ENCODE measurements at places on chromosomes 12 and 14.
A peak's percentile ranks its signal among the peaks of the same experiment; 100 is the strongest.

DNA sequence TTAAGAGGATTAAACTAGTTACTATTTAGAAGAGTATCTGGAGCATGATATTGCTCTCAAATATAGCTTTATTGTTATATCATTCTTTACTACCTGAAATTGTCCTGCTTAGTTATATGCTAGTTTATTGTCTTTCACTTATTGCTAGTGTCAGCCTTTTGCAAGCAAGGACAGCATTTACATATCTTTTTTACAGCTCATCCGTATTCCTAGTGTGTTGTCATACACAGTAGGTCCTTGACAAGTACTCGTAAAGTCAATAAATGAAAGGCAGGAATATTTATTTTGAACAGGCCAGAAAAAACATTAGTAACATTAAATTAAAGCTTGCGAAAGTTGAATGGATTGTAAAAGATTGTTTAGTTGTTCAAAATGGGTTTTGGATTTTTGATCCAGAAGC is 35.0 kb downstream of the CRADD start:
- no peak for DNase-seq

DNA sequence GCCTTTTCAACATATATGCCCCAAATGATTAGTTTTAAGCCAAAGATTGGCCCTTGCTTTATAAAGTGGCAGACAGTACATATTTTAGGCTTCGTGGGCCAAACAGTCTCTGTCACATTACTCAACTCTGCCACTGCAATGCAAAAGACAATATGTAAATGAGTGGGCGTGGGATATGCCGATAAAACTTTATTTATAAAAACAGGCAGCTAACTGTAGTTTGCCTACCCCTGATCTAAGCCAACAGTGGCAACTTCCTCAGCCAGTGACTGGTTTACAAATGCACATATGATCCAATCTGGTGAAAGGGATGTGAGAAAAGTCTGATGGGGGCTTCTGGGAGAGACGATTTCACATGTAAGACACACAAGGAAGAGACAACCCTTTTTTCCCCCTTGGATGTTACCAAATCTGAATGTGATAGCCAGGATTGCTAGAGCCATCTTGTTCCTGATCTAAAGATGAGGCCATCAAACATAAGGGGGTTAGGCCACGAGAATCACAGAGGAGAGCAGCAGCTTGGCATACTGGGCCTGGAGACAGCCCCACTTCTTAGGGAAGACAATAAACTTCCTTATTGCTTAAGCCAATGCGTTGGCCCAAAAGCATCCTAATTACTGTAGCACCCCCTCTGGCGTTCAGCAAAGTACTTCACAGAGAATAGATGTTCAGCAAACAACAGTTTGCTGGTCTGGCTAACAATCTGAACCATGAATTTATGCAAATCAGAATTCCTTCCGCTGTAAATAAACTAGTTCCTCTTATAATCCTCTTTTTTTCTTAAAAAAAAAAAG is 75.2 kb upstream of the TMCC3 start:
- peak; percentile 63 for DNase-seq

- DNase-seq: no peak
Measured at GRCh38 chr12:15318841-15319240, 3.5 kb upstream of the PTPRO start.

GRCh38 chr14:52365071-52365470 is 51.0 kb downstream of the PTGER2 start:
- DNase-seq: peak; percentile 94

DNA sequence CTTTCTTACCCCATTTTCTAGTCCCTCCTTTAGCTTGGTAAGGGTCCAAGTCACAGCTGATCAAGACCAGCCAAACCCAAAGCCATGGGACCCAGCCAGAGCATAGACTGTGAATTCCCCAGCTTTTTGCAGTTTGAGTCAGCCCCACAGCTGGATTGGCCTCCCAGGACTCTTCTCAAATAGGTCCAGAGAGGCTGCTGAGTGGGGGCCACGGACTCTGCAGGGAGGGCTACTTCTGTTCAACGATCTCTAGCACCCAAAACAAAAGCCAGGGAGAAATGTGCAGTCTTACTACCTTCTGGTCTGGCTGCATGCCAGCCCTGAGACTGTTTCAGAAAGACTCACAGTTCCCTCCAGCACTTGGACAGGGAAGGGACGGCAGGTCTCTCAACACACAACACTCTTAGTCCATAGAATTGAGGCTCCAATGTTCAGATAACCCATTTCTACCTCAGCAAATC is 1.6 kb downstream of the VDR start:
- DNase-seq: peak; percentile 76

DNA sequence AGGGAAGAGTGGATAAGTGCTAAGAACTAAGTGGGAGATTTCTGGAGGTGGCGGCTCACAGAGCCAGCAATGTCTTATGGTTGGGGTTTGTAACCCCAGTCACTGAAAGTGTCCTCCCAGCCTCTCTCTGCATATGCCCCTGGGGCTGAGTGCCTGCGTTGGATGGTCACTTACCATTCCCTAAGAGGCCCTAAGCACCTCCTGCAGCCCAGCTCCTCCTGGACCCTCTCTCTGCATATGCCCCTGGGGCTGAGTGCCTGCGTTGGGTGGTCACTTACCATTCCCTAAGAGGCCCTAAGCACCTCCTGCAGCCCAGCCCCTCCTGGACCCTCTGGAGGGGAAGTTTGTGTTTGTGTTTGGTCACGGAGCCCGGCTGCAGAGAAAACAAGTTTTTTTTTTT is 425.8 kb downstream of the TMEM121 start:
- no peak for DNase-seq

- peak; percentile 45 for DNase-seq
Measured at GRCh38 chr12:76284816-76285750, 63.1 kb downstream of the BBS10 start.

DNA sequence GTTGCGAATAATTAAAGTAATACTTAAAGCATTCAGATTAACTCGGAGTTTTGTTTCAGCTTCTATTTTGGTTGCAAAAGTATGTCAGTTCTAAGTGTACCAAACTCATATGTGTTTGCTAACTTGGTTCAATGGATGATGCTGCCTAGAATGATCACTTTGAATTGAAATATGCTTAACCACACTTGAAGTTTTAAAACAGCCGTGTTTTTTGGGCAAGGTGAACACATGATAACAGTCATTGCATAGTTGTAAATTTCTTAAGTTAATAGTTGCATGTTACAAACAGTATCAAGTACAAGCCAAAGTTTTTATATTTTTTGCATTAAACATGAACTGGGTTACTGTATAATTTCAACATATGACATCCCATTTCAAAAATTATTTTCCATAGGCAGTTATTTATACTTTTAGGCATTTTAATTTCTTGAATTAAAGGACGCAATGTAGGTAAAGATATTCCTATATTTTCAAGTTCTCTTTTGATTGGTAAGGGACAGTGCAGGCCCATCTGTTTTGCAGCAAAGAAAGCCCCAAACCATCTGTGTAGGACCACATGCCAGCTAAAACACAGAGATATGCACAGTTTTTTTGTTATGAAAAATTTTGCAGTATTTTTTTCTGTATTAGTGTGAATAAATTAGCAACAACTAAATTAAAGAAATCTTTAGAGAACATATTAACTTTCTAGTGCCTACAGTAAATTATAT is 575.5 kb downstream of the PRKD1 start:
- DNase-seq: no peak

GRCh38 chr14:55077170-55078151 is 26.0 kb downstream of the MAPK1IP1L start:
- DNase-seq: peak; percentile 61

- DNase-seq: no peak
Measured at GRCh38 chr14:93748208-93749075, 39.8 kb downstream of the PRIMA1 start.

DNA sequence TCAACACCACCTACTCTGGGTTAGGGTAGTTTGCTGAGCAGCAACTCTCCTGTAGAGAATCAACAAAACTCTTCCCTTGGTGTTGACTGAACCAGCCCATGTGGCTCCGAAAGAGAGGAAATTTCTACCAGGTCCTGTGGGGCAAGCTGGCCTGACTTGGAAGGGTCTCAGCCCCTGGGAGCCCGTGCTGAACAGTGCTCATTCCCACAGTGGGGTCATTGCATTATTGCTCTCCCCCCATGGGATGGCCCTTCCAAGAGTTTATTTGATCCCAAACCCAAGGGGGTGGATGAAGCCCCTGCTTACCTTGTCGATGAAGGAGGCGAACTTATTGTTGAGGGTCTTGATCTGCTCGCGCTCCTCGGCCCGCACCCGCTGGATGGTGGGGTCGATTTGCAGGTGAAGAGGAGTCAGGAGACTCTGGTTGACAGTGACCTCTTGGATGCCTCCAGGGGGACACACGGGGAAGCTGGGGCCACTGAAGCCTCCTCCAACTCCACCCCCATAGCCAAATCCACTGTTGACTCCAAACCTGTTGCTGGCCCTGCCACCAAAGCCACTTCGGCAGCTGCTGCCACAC is 580 bp downstream of the KRT75 start:
- no peak for DNase-seq

DNA sequence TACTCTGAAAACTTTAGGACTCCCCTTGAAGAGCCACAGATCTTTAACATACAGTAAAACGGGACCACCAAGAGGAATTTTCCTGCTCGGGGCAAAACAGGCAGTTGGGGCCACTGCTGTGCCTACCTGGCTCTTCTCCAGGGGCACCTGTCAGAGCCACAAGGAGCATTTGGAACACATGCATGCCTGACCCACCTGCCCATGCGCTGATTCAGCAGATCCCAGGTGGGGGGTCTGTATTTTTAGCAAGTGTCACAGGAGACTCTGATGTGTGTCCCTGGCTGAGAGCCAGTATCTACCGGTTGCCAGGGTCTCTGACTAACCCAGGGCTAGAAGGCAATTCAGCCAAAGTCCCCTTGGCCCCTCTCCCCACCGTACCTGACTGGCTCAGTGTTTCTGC is 6.5 kb downstream of the CTDSP2 start:
- DNase-seq: no peak

DNA sequence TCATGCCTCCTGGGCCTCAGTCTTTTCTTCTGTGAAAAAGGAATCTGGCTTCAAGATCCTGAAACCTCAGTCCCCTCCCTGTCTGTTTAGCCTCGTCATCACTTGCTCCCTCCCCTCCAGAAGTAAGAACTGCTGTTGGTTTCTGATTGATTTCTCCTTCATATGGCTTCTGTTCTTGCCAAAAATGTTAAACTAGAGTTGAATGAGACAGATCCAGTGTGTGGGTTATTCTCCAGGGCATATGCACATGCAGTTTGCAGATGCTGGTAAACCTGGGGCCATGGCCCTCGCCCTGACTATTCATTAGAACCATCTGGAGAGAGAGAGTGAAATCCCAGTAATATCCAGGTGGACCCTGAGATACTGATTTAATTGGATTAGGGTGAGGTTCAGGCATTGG is 175.1 kb downstream of the TMEM132C start:
- no peak for DNase-seq

GRCh38 chr14:69059658-69060623 is 80.8 kb upstream of the ACTN1 start:
- DNase-seq: peak; percentile 99

DNA sequence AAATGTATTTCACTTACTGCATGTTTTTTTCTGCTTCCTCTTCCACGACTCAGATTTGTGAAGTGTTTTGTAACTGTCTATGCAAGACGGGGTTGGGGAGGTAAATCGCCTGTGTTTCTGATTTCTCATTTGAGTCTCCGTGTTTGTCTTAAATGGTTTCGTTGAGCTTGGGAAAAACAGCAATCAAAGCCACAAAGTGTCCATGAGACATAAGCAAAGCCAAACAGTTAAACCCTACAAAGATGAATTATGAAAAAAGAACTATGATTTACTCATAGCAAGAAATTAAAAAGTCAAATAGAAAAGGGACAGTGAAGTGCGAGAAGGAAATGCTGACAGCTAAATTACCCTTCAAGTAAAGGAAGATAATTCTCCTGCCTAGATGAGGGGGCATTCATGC is 164.3 kb upstream of the TMPO start:
- DNase-seq: no peak

DNA sequence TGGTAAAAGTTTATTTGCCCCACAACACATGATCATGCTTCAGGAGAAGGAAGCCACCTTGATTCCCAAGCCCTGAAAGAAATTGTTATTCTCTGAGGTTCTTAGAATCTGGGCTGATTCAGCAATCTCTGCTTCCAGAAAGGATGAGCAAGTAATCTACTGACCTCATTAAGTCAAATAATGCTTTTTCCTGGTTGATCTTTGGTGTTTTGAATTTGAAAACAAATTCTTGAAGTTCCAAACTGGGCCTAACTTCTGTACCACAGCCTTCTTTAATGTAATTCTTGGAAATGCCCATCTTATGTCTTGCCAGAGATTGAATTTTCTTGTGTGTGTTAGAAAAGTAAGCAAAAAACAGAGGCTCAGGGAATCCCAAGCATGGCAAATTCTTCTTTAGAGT is 319.2 kb upstream of the DDHD1 start:
- no peak for DNase-seq

DNA sequence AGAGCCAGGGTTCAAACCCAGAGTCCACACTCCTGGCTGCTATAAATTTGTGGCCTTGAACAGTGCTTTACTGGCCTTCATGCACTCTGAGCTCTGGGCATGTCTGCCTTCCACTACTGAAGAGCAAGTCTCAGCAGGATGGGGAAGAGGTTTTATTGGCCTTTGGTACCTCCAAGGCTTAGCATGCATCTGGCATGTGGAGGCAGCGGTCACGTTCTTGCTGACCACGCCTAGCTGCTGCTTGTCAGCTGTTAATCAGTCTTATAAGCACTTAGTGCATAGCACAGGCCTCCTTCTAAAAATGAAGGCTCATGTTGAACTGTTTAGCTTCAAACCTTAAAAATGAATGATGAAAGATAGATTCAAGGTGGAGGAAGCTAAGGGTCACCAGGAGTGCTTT is 177.5 kb downstream of the PELI2 start:
- DNase-seq: no peak

- DNase-seq: peak; percentile 81
Measured at GRCh38 chr14:69010648-69011047, 31.5 kb upstream of the ACTN1 start.

DNA sequence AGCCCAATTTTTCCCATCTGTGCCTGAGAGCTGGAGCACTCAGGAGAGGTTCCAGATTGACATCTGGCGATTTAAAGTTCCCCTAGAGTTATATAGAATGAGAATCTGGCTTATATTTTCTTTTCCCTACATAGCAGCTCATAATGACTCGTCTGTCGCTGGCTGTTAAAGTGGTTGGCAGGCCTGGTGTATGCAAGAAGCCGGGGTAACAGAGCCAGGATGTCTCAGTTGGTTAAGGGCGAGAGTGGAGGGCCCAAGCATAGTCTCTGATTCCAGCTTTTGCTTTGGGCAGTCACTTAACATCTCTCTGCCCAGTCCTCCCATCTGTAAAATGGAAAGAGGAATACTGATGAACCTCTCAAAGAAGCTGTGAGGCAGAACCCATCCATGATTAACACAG is 751.6 kb downstream of the NOVA1 start:
- no peak for DNase-seq

GRCh38 chr12:105574056-105574715 is 243.7 kb downstream of the C12orf75 start:
- no peak for DNase-seq

- DNase-seq: no peak
Measured at GRCh38 chr14:96421236-96421635, 29.3 kb downstream of the AK7 start.

- DNase-seq: peak; percentile 35
Measured at GRCh38 chr14:29217813-29218450, 451.3 kb downstream of the FOXG1 start.
